Neural crest cell (in vitro differentiated cells): ENCODE measurements at places on chromosomes 7 and 10.

GRCh38 chr7:114917211-114917839 is 4.6 kb upstream of the MDFIC start:
- no peak for DNase-seq
- H3K27me3 ChIP-seq: no peaks in the 10 kb centered on the region
- no peaks in the 10 kb centered on the region for H3K36me3 ChIP-seq
- no peak overlapping the region for H3K4me3 ChIP-seq

- H3K4me3 ChIP-seq: no peak overlapping the region
- no peak overlapping the region for H3K27ac ChIP-seq
- no peaks in the 10 kb centered on the region for H3K27me3 ChIP-seq
- H3K36me3 ChIP-seq: no peaks in the 10 kb centered on the region
Observed at GRCh38 chr10:58023341-58024073, 244.2 kb downstream of the IPMK start.

DNA sequence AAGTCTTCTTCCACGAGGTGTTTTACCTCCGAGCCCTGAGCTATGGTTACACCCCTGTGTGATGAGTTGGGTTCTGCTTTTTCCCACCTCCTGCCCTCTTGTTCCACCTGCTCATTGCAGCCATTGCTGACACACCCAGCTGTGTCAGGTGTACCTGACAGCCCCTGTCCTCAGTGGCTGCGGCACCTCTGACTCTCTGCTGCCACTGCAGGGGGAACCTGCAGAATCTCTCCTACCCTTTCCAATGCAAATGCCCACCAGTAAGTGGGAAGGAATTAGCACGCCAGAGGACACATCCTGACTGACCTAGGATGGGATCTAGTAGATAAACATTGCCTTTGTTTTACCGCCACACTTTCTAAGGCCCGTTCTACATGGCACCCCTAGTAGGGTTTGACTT is 600.9 kb upstream of the MKI67 start:
- H3K36me3 ChIP-seq: no peaks in the 10 kb centered on the region
- H3K27ac ChIP-seq: no peak overlapping the region
- DNase-seq: no peak
- H3K4me3 ChIP-seq: no peak overlapping the region
- H3K4me1 ChIP-seq: peaks cover under 1% of the 10 kb centered on the region
- H3K27me3 ChIP-seq: no peaks in the 10 kb centered on the region

GRCh38 chr10:91006001-91006751 is 85.3 kb upstream of the ANKRD1 start:
- H3K27ac ChIP-seq: no peak overlapping the region
- H3K4me1 ChIP-seq: peaks cover 9% of the 10 kb centered on the region
- no peaks in the 10 kb centered on the region for H3K36me3 ChIP-seq
- no peak overlapping the region for H3K4me3 ChIP-seq
- DNase-seq: peak; percentile 62

GRCh38 chr10:68074031-68074774 is 880 bp downstream of the HERC4 start:
- DNase-seq: no peak
- peak overlapping the region; percentile 93 for H3K27ac ChIP-seq
- peaks cover 5% of the 10 kb centered on the region for H3K36me3 ChIP-seq
- no peaks in the 10 kb centered on the region for H3K27me3 ChIP-seq
- H3K4me3 ChIP-seq: peak overlapping the region; percentile 98

DNA sequence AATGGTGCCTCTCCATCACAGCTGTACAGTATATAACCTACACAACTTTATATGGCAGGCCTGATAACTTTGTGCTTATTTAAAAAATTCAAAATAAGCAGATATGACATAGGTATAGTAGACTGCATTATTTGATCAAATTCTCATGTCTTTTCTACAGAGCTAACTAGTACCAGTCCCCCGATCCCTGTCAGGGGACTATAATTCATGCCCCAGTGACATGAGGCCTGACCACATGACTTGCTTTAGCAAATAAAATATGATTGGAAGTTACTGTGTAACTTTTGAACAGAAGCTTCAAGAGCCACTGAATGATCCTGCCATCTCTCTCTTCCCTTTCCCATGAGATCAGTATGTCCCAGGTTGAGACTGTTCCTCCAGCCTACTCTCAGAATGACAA is 49.2 kb upstream of the WNT2 start:
- no peak for DNase-seq
- no peak overlapping the region for H3K4me3 ChIP-seq
- peaks cover 3% of the 10 kb centered on the region for H3K27me3 ChIP-seq
- no peaks in the 10 kb centered on the region for H3K4me1 ChIP-seq

DNA sequence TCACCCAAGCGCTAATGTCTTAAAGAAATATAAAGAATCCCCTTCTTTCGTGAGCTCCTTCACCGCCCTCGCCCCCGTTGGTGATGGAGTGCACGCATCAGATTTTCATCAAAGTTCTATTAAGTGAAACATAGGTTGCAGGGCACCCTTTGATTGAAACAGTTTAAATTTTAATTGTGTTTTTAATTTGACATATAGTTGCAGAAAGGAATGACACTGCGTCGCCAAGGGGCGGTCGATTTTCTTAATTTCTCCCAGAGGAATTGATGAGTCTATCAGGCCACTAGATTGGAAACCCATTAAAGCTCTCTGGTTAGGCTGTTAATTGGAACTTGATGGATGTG is 4.1 kb upstream of the HMX2 start:
- no peaks in the 10 kb centered on the region for H3K36me3 ChIP-seq
- H3K4me3 ChIP-seq: peak overlapping the region; percentile 17
- no peak overlapping the region for H3K27ac ChIP-seq
- no peak for DNase-seq

DNA sequence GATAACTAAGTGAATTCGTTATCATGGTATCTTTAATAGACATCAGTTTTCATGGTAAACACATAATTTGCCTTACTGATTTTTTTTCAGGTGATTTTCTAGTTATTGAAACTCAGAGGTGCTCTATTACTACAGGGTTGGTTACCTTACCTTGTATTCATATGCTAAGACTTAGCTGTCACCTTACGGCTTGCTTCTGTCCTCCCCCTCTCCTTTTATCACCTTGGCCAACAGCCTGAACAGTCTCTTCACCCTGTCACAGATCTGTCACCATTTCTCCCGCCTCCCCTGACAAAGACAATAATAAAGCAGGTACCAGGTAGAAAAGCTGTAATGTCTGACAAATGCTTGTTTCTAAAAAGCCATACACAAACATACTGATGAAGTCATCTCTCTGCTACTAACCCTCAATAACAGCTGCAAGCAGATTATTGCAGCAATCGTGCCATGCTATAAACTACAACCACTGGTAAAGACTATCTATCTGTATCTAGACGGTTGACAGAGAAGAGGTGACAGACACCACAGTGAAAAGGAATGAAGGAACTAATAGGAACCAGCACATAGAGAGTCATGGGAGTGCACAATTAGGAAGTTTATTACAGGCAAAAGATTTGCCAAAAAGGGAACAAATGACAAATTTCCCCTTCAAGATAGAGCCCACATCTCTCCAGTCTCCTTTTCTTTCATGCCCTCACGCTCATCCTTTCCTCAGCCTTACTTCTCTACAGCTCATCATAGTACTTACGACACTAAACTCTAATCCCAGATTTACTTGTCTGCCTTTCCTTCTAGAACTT is 57.2 kb downstream of the ARHGAP12 start:
- no peak overlapping the region for H3K27ac ChIP-seq
- no peak overlapping the region for H3K4me3 ChIP-seq
- H3K27me3 ChIP-seq: no peaks in the 10 kb centered on the region
- DNase-seq: no peak
- H3K4me1 ChIP-seq: peaks cover 2% of the 10 kb centered on the region

DNA sequence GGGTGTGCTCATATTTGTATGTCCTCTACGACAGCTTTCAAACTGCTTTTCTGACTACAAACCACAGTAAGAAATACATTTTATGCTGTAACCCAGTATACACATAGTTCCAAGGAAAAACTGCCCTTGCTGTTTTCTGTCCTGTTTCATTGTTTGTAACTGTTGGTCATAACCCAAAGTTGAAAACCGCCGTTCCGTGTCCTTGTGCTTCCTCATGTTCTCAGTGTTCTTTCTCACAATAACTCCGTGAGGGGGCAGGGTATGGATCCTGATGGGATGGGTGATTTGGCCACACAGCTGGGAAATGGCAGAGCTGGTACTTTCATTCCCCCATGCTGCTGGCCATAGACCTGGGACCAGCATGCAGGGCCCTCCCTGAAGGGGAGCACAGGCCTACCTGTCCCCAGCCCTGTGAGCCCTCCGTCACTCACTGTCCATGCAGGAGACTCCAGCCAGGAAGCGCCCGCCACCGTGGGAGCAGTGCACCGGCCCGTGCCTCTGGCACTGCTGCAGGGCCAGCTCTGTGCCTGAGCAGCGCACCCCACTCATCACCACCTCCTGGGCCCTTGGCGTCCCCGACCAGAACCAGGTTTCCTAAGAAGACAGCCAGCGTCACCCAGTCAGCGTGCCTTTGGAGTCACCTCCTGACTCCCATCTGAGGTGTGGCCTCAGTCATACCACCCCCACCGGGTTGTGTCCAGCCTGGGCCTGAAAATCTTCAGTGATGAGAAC is 12.7 kb downstream of the LOXL4 start:
- H3K27ac ChIP-seq: no peak overlapping the region
- no peak overlapping the region for H3K4me3 ChIP-seq
- H3K4me1 ChIP-seq: peaks cover 12% of the 10 kb centered on the region
- no peak for DNase-seq
- no peaks in the 10 kb centered on the region for H3K27me3 ChIP-seq

DNA sequence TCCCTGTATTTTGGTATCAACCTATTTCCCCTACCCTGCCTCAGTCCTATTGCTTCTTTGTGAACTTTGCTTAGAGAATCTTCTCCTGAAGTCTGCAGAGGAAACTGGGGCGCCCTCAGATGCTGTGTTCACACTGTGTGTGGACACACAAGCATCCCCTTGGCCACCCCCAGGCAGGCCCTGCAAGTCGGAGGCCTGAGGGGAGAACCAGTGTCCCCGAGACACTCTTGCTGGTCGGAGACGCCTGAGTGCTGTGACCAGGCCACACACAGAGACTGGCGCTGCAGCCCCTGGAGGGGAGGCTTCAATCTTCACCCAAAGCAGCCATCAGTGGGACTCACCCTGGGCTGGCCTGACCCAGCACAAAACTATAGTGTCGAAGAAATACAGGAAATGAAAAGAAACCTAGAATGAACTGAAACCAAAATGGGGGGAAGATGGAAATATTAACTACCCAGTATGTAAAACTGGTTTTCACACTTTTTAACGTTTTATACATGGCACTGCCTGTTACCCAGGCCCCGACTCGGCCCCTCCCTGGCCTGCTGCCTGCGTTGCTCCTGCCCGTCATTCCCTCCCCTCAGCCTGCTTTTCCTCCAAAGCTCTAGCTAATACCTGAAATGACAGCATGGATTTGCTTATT is 48.4 kb upstream of the FAM20C start:
- H3K4me3 ChIP-seq: no peak overlapping the region
- H3K36me3 ChIP-seq: peaks cover 4% of the 10 kb centered on the region
- H3K27me3 ChIP-seq: no peaks in the 10 kb centered on the region
- peaks cover 8% of the 10 kb centered on the region for H3K4me1 ChIP-seq
- DNase-seq: no peak

GRCh38 chr10:124027031-124027611 is 66.3 kb downstream of the CHST15 start:
- H3K27ac ChIP-seq: no peak overlapping the region
- no peaks in the 10 kb centered on the region for H3K4me1 ChIP-seq
- peaks cover 33% of the 10 kb centered on the region for H3K27me3 ChIP-seq
- no peak for DNase-seq
- H3K36me3 ChIP-seq: no peaks in the 10 kb centered on the region

DNA sequence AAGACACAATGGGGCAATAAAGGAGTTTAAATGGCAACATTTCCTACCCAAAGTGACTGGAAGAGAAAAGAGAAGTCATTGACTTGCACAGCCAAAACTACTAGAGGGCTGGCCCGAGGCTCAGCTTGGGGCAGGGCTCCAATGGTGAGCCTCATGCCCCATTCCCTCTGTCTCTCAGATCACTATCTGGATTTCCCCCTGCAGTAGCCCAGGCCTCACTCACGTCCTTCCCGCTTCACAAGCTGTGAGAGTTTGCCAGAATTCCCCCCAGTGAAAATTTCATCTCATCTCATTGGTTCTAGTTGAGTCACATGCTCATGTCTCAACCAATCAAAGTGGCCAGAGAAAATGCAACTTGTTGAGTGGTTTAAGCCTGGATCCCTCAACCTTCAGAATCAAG is 181.3 kb downstream of the WDR11 start:
- H3K27me3 ChIP-seq: no peaks in the 10 kb centered on the region
- peaks cover 37% of the 10 kb centered on the region for H3K4me1 ChIP-seq
- H3K4me3 ChIP-seq: no peak overlapping the region
- DNase-seq: no peak
- peaks cover 3% of the 10 kb centered on the region for H3K36me3 ChIP-seq
- no peak overlapping the region for H3K27ac ChIP-seq

GRCh38 chr7:123647106-123647730 is 8.4 kb upstream of the LMOD2 start:
- H3K27ac ChIP-seq: no peak overlapping the region
- no peaks in the 10 kb centered on the region for H3K36me3 ChIP-seq
- H3K27me3 ChIP-seq: peaks cover 5% of the 10 kb centered on the region
- peaks cover 32% of the 10 kb centered on the region for H3K4me1 ChIP-seq
- DNase-seq: no peak

- peaks cover 35% of the 10 kb centered on the region for H3K4me1 ChIP-seq
- H3K27me3 ChIP-seq: peaks cover 2% of the 10 kb centered on the region
- peak; percentile 70 for DNase-seq
- peak overlapping the region; percentile 96 for H3K4me3 ChIP-seq
- peaks cover 2% of the 10 kb centered on the region for H3K36me3 ChIP-seq
Observed at GRCh38 chr10:125160856-125161706, 718 bp upstream of the CTBP2 start.

DNA sequence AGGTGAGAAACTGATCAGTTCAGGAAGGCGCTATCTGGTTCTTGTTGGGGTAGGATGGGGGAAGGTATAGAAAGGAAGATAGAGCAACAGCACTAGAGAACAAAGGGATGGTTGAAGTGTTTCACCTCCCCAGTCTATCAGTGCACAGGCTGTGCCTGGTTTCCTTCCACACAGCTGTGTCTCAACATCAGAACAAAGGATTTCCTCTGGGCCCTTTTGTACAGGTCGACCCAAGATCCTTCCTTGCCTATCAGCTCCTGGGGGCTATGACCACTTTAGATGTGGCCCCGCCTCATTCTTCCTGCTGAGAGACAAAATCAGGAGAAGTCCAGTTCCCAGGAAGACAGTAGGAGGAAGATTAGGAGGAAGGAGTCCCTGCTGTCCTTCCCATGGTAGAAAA is 65.6 kb downstream of the NAMPT start:
- no peaks in the 10 kb centered on the region for H3K36me3 ChIP-seq
- H3K27ac ChIP-seq: no peak overlapping the region
- no peak for DNase-seq
- no peaks in the 10 kb centered on the region for H3K27me3 ChIP-seq
- peaks cover 4% of the 10 kb centered on the region for H3K4me1 ChIP-seq

GRCh38 chr10:78867555-78867939 is 201.2 kb upstream of the ZMIZ1 start:
- DNase-seq: no peak
- no peaks in the 10 kb centered on the region for H3K27me3 ChIP-seq
- H3K27ac ChIP-seq: no peak overlapping the region
- H3K4me3 ChIP-seq: no peak overlapping the region
- peaks cover 5% of the 10 kb centered on the region for H3K4me1 ChIP-seq
